CD14-positive monocyte (primary cell): ENCODE measurements at places on chromosomes 1 and 21.

DNA sequence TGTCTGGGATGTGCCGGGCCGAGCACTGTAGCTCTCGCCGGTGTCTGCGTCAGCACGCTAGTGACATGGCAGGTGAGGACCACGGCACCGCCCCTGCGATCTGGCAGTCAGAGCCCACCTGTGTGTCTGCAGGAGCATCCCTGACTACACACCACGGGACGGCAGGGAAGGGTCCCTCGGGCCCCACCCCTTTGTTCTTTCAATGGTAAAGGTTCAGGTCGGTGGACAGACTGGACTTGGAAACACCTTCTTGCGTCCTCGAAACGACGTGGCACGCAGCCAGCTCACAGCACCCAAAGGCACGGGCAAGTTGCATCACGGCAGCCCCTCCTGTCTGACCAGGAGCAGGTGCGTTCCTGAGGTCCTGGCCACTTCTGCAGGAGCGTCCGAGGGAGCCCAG lies 3.7 kb upstream of the SAMD11 start:
- DNase-seq, result no peak

- no peak for DNase-seq
Observed at GRCh38 chr21:33370305-33370704, 32.9 kb upstream of the IFNGR2 start.

- DNase-seq, result peak; percentile 71
Observed at GRCh38 chr1:21937372-21938121, 437 bp upstream of the HSPG2 start.

GRCh38 chr1:171110621-171111326 lies 20.1 kb downstream of the FMO3 start:
- no peak for DNase-seq

DNA sequence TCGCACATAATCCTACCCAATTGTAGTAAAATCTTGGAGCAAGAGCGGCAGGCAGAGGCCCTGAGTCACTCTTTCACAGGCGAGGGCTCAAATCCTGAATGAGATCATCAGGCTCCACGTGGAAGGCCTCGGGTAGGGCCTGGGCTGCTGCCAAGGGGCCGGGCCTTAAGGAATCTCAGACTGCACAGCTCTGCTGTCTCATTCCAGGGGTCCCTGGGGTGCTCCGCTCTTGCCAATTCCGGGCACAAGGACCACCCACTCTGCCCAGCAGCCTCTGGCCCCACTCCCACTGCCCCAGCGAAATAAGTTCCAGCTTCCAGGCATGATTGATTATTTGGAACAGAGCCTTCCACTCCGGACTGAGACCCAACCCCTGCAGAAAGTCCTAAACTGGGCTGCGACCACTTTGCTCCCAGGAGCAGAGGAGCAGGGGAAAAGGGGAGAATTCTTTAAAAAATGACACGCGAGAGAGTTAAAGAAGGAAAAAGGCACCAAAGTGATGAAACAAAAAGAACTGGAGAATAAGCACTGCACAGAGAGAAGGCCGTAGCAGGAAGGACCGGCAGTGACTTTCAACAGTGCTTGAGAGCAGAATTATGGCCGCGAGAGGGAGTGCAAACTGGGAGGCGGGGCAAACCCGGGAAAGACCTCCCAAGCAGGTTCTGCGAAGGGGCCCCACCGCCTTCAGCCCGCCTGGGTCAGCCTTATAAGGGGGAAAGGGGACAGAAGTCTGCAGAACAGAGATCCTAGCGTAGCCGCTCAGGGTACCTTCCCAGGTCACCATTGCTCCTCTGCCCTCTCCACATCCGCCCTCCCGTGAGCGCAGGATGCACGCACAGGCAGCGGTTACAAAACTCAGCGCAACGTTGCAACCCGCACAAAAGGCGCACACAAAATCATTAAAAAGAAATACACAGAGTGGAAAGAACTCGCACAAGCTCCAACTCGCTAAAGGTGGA lies 2.0 kb downstream of the ADAMTS1 start:
- DNase-seq, result no peak
